ENCODE measurements at places on chromosomes 4 and X.

GRCh38 chrX:91331476-91331875, 103.2 kb upstream of the PABPC5 start:
- DNase-seq: no peak

DNA sequence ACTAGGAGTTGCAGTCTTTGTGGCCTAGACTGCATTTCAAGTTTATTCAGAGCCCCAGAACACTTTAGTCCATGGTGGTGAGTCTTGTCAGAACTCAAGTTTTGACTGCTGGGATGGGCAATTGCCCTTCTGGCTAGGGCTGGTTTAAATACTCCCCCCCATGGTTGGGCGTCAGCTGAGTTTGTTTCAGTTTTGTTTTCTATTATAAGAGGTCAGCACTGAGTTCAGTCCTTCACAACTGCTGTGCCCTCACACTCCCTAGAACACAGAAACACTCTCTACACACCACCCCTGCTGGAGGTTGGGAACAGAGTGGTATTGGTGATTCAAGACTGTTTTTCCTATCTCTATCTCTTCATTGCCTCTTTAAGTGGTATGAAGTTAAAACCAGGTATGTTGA, 217.0 kb downstream of the GUCY2F start:
- no peak for DNase-seq

DNA sequence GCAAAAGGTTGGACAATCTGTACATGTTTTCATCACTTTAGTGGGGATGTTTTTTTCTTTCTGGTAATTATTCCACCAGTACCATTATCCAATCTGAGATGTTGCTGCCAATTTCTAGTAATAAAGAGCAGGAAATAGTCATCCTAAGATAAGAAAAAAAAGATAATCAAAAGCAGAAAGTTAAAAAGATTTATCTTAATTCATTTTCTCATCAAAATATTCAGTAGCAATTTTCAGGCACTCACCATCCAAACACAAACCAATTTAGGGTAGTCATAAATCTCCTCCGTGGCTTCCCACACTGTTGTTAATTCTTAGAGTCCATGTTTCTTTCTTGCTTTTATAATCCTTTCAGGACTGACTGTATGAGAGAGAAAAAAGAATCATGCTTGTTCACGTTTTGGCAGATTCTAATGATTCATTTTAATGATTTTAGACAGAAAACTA, 263.7 kb upstream of the UGT8 start:
- DNase-seq: no peak

- no peak for DNase-seq
Observed at GRCh38 chr4:165504184-165504583, 125.4 kb downstream of the CPE start.

DNA sequence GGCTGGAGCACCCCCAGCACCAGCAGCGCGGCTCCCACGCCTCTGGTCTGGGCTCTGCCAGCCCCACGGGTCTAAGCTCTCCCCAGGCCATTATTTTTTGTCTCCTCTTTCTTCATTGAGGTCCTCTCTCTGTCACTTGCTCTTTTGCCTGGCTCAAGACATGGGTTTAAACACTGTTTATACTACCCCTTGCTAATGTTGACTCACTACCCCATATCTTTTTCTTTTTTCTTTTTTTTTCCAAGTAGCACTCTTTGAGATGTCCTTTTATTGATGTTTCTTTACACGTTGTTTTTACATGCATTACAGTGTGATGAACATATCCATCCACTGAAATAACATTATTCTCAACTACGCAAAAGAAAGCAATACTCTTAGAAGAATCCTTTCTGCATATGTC, 1.7 kb upstream of the ERVMER34-1 start:
- DNase-seq: no peak

DNA sequence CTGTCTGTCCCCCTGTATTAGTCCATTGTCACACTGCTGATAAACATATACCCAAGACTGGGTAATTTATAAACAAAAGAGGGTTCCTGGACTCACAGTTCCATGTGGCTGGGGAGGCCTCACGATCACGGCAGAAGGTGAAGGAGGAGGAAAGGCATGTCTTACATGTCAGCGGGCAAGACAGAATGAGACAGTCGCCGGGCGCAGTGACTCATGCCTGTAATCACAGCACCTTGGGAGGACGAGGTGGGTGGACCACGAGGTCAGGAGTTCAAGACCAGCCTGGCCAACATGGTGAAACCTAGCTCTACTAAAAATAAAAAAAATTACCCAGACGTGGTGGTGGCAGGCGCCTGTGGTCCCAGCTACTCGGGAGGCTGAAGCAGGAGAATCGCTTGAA, 24.7 kb downstream of the IL3RA start:
- no peak for DNase-seq
